ENCODE measurements at places on chromosomes 12 and 14. TPM values are rescaled to one million over a fixed set of nuclear protein-coding genes. Genes with fewer than 3 reads are reported as not detected.

RFX4 gene
- total RNA-seq, result 0.08 TPM

KRT82 gene
- not detected for total RNA-seq

RAB15 gene
- 20.0 TPM for total RNA-seq

BIN2 gene
- 0.08 TPM for total RNA-seq

SRRM4 gene
- not detected for total RNA-seq
